Activated naive CD8-positive, alpha-beta T cell treated with anti-CD3 and anti-CD28 coated beads for 36 hours (primary cell): ENCODE measurements at places on chromosomes 4 and X. TPM values are rescaled to one million over a fixed set of nuclear protein-coding genes. Genes with fewer than 3 reads are reported as not detected.
A peak's percentile ranks its signal among the peaks of the same experiment; 100 is the strongest.

AMMECR1 gene
- total RNA-seq = 11.6 TPM

DNA sequence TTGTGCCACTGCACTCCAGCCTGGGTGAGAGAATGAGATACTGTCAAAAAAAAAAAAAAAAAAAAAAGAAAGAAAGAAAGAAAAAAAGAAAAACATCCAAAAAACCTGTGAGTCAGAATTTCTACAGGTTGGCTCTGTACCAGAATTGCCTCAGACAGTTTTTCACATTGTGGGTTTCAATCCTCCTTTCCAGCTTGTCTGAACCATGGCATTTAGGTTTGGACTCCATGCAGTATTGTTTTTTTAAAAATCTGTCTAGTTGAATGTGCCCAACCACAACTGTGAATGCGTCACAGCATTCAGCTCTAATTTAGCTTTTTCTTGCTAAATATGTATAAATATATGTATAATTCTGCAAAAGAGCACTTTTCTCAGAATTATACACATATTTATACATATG, 31.4 kb upstream of the ARSH start:
- DNase-seq = no peak

FAM133A gene
- total RNA-seq = not detected

- no peak for DNase-seq
These were observed 15.1 kb upstream of the UGT2B17 start for GRCh38 chr4:68591204-68591603.

IGBP1 gene
- total RNA-seq = 37.2 TPM

DNA sequence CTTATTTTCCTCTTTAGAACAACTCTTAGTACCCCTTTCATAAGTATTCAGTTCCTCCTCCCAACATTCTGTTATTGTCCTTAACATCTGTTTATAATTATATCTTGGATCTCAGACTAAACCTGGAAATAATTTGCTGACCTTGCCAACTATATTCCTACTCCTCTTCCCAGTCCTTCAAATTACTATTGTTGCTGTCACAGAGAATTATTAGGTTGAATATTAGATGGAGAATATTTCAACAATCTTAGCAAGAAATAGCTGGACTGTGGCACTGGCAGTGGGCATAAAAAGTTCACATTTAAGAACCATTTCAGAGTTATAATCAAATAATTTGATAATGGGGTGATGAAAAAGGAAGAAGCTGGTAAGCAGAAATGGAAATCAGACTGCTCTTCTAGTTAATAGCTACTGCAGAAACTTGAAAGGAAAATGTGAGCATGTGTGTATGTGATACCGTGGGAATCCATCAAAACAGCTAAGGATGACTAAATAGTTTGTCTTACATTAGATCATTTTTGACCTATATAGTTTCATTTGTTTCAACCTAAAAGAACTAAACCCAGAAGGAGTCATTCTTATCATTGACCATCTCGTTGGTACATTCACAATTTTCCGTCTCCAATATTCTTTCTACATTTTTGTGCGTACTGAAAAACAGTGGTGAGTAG, 43.3 kb upstream of the PRDM8 start:
- DNase-seq = no peak

RRH gene
- total RNA-seq = not detected

DNA sequence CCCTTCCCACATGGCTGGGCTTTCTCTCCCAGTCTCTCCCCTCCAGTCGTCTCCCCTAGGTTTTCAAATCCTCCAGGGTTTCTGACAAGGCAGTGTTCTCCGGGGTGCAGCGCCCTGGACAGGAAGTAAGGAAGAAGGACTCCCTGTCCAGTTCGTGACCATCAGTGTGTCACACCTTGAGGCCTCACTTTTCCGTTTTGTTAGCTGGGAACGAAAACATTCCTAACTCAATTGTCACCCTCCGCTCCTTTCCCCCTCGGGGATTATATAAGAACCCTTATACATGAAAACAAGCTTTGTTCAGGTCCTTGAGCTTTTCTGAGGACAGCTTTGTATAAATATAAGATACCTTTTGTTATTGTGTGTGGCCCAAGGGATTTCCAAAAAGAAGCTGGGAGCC, 92.1 kb downstream of the KDR start:
- no peak for DNase-seq

GRCh38 chr4:8394806-8395205, 45.7 kb downstream of the ACOX3 start:
- DNase-seq = no peak

DNA sequence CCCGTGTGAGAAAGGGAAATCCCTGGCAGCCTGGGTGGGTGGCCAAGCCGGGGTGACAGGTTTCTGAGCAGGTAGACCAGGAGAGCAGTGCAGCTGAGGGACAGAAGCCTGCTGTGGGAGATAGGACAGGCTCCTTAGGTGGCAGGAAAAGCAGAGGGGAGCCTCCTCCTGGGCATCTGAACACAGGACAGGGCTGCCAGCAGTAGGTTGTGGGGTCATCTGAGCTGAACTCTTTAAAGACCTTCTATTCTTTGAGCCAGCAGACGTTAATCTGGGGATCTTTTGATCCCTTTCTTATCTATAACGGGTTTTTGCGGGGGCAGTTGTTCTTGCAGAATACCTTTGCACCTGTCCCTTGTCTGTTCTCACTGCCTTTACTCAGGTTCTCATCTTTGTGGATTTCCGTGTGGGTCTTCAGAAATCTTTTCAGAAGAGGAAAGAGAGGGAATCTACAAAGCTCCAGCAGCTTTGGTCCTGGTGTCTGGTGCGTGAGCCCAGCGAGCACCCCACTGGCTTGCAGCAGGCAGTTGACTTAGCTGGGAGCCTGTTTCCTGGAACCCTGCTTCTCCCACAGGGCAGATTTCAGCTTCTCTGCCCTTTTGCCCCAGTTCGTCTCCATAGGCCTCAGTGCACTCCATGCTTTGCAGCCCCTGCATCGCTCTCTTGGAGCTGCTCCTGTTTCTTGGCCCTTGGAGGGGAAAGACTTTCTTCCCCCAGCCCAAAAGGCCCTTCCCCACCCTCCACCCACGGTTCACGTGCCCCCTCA, 35.8 kb upstream of the TADA2B start:
- DNase-seq = no peak

DNA sequence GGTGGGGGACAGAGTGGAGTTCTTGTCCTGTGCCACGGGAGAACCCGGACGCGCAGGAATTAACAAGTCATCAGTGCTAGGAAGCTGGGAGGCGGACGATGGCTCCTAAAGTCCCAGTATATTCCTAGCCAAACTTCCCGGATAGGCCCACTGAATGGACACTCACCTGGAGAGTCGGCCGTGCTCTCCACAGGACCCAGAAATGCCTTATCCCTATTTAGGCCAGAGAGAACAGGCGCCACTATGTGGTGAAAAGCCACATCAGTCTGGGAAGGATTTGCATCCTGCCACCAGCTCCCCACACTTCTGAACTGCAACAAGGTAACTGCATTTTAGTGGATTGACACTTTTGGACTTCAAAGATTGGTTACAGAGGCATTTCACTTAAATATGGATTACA, 1.1 kb downstream of the CFAP299 start:
- DNase-seq = no peak

GRCh38 chrX:97563531-97564133, 679.9 kb downstream of the RPA4 start:
- peak; percentile 26 for DNase-seq

DNA sequence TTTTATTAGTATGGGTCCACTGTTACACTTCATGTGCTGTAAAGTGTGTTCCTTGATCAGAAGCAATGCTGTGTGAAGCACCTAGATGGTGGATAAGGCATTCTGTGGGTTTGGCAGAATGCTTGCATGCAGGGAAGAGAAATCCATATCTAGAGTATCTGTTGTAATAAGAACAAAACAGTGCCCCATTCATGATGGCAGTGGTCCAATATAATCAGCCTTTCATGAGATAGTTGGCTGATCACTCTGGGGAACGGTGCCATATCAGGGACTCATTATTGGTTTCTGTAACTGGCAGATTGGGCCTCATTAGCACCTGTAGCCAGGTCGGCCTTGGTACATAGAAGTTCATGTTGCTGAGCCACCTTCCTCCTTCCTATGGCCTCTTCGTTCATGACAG, 28.7 kb downstream of the STIM2 start:
- no peak for DNase-seq

NAP1L5 gene
- total RNA-seq = 8.2 TPM

DNA sequence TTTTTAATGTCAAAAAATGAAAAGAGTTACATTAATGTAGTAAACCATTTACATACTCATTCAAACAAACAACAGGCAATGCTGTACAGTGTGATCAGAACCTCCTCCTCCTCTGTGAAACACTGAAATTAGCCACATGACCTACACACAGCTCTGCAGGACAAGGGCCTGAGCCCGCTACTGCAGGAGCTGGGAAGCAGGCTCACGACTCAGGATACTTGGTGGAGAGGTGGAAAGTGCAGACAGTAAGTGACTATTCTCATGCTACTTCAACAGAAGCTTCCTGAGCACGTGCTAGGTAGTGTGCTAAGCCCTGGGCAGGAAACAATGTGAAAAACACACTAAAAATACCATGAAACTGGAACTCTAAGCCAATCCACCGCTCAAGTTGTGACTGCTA, 56.8 kb downstream of the TAPT1 start:
- no peak for DNase-seq

IKBKG gene
- total RNA-seq = 32.5 TPM

DNA sequence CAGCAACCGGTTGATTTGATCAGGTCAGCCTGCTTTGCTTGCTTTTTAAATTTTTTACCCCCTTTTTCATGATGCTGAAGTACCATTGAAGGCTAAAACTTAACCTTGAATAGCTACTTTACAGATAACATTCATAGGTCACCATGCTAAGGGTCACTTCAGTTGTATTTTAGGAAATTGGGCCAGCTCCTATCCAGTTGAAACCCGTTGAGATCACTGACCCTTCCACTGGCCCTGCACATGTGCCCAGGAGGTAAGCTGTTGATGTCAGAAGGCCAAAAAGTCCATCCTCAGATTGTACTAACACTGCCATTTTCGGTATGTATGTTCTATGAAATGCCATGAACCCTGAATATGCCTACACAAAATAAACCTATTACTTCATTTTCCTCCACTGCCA, 133.0 kb upstream of the FAT4 start:
- no peak for DNase-seq

GRCh38 chr4:166143227-166143626, 270.2 kb downstream of the TLL1 start:
- peak; percentile 1 for DNase-seq

GRCh38 chrX:17559728-17560379, 177.4 kb upstream of the SCML1 start:
- DNase-seq = no peak

DNA sequence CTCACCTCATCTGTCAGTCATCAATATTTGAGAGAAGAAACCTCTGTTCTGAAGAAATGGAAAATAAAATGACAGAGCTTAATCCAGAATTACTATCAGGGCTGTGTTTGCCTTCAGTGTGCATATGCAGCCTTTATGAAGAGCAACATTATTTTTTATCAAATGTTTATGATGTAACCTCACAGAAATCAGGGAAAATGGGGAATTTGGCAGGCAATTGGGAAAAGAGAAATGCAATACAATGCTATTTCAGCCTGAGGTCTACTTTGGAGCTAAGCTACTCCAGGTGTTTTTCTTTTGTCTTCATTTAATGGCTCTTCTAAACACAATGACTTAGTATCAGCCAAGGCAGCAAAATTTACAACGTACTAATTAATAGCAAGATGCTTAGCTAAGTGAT, 241.1 kb upstream of the TET2 start:
- DNase-seq = no peak

SH3D19 gene
- not detected for total RNA-seq

- DNase-seq = no peak
These were observed 194.4 kb downstream of the FAM133A start for GRCh38 chrX:93868289-93868965.

DNA sequence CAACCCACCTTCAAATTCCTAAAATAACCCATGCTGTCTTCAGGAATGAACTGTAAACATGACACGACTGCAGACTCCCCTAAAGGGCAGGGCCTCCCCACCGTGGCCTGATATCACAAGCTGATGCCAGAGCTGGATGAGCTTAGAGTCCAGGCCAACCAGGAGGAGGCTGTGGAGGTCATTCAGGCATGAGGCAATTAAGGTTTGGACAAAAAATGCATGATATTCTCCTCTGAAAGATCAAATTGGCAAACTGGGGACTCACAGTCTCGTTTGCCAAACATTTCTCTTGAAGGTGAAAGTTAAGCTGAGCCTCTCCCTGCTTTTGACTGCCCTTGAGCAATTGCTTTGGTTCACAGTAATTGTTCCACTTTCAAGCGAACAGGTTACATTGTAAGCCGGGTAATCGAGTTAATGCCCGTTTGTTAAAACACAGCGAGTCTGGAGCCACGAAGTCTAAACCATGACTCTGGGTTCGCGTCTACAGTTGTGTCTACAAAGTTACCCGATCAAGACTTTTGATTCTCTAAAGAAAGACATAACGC, 105.6 kb downstream of the ENPP6 start:
- no peak for DNase-seq

ANAPC4 gene
- 32.0 TPM for total RNA-seq

DNA sequence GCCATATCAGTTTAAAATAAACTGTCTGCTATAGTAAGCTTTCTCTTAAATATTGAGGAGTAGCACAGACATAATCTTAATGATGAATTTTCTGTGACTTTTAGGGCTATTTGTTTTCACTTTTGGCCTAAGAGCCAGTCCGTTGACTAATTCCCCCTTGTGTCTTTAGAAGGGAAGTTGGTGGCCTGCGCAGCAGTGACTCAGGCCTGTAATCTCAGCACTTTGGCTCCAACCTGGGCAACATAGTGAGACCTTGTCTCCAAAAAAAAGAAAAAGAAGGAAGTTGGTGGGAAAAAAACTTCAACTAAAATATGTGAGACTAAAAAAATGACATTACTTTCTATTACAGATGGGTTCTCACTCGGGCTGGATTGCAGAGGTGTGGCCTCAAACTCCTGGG, 3.4 kb downstream of the NCAPG start:
- DNase-seq = no peak

DGKQ gene
- total RNA-seq = 14.0 TPM

WDR44 gene
- total RNA-seq = 9.7 TPM

DNA sequence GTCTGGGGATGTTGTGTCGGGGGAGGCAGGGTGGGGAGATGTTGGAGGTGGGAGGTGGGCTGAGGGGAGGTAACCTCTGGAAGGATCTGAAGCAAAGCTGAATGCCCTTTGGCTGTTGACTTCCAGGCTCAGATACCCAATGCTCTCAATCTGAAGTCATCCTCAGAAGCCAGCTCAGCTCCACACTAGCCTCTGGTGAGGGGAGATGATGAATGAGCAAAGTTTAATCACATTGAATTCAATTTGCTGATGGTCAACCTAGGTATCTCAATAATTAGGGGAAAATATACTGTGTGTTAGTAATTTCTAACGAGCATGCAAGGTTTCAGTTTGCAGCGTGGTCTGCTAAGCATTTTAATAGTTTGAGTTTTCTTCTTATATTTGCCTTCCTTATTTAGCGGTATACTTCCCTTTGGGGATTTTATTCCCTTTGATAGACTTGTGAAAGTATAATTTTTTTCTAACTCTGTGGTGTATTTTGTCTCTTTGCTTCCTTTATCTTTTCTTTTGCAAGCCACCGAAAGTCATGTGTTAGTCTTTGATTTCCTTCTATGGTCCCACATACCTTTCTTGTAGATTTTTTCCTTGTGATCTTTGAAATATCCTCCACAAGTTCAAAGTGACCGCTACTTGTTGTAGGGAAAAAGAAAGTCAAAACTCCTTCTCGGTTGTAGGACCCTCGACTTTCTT, 146.3 kb upstream of the LEF1 start:
- DNase-seq = peak; percentile 10

SMPX gene
- total RNA-seq = not detected

- no peak for DNase-seq
These were observed 128.3 kb downstream of the UCHL1 start for GRCh38 chr4:41384992-41385391.

GLRB gene
- total RNA-seq = not detected

LGI2 gene
- total RNA-seq = not detected
